ENCODE measurements at places on chromosomes 13 and 19.

DNA sequence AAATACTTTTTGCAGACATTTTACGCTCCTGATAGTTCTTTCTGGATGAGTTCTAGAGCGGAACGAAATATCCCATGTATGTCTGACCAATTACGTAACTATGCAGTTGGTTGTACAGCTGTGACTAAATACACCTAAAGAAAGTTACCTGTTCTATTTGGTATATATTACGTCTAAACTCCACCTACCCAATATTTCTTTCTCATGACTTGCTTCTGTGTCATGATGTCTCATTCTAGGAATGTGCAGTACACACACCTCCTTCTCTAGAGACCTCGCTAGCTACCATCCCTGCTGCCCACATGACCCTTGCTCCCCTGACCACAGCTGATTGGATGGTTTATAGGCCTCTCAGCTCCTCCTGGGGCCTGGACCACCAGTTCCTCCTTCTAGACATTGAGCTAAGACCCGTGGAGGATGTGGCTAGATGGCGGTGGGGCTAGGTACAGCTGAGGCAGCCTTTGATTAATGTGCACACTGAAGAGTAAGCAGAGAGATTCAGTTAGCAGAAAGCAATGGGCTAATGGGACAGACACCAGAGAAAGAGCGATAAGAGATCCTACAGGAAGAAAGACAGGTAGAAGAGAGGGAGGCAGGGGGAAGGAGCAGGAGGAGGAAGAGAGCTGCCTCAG lies 422.1 kb downstream of the COG6 start:
- no peak for DNase-seq

DNA sequence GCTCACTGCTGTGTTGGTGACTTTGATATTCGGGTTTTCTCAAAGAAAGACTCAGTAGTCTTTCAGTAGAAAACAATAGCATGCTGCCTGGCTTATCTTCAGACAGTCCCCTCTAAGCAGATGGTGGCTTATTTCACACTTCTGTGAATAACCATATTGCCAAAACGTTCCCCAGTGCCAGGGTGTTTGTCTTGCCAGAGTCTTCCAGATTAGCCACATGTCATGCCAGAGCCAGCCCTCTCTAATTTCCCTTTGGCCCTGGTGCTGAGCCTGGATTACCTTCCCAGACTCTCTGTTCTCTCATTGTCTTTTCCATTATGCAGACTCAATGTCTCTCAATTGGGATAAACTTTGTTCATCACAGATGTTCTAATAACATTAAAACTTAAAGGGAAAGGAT lies 488.0 kb upstream of the ATXN8OS start:
- DNase-seq = no peak

DNA sequence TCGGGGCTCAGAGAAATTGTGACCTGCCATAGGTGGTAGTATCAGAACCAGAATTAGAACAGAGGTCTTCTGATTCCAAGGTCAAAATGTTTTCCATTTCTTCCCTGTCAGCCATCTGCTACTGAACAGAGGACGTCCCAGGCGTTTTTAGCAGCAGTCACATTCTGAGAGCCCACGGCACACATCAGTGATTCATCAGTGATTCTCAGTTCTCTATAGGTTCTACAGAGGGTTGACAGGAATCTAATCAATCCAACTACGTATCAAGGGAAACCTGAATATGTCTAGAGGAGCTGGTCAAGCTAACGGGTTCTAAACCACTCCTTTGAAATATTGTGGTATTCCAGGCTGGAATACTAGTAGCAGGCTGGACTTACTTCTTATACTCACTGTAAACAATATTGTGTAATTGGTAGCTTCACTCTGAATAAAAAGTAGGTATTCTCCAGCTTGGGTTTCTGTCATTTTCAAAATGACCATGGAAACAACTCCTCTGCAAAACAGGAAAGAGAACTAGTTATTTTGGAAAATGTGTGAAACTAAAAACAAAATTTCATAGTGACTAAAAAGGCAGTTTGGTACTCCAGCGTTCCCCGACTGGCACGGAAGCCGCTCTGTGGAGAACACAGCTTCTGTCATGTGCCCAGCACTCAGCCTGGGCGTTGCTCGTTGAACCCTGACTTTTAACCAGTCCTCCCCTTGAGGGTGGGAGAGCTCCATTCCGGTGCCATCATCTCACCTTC lies 43.2 kb downstream of the FLT3 start:
- no peak for DNase-seq

GRCh38 chr13:85313761-85314503 lies 485.3 kb downstream of the SLITRK6 start:
- no peak for DNase-seq

GRCh38 chr19:49779731-49780555 lies 13.1 kb downstream of the AP2A1 start:
- DNase-seq = no peak

GRCh38 chr19:2282062-2282861 lies at the start of gene PEAK3:
TSS of gene PEAK3 (minus strand) at chr19:2282175. CDS start at chr19:2280931, 1,244 bp downstream.
- DNase-seq = no peak

DNA sequence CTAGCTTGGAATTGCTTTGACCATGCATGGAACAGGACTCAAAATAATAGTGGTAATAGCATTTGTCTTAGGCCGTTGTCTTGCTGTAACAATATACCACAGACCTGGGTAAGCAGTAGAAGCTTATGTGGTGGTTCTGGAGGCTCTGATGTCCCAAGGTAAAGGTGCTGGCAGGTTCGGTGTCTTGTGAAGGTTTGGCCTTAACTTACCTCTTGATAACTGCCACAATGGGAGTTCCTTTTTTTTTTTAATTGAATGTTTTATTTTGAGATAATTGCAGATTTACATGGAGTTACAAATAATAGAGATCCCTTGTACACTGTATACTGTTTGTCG lies 5.8 kb downstream of the RPL21 start:
- no peak for DNase-seq
